SK-N-DZ (cell line): ENCODE measurements at places on chromosomes 6 and 20.

DNA sequence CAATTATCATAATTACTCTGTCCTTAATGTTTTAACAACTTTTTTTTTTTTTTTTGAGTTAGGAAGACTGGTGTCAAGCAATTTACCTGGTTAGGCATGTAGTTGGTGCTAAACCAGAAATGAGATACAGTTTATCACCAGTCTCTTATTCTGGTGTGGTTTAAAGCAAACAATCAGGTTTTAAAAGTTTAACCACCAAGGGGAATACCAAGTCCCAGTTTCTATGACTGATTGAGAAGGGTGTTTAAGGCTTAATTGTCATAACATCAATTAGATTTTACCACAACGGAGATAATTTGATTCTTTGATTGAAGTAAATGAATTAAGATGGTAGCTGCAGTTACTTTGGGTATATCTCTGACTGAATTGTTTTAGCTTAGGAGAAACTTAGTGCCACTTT, 197.8 kb downstream of the TFAP2B start:
- no peak for DNase-seq

- DNase-seq = no peak
Observed at GRCh38 chr6:36873612-36874442, 776 bp downstream of the PPIL1 start.

- no peak for DNase-seq
Observed at GRCh38 chr20:62590309-62591121, 51.8 kb upstream of the SLCO4A1 start.

GRCh38 chr6:46011188-46012085, 4.2 kb downstream of the CLIC5 start:
- no peak for DNase-seq

- DNase-seq = no peak
Observed at GRCh38 chr6:166718516-166718915, 91.5 kb upstream of the RPS6KA2 start.

- no peak for DNase-seq
Observed at GRCh38 chr20:5990946-5991345, 40.5 kb downstream of the MCM8 start.

DNA sequence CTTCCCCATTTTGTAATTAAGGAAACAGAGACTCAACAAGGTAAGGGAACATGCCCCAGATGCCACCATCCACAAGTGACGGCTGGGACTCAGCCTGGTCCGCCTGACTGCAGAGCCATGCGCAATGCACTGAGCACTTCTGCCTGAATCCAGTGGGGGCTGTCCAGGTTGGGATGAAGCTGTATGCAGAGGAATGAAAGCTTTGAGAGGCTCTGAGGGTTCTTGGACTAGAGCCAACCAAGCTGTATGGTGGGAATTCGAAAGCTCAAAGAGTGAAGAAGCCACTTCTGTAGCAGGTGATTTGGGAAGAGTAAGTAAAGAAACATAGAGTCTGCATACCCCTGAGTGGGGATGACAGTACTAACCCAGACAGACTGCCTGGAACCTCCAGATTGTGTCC, 127.6 kb upstream of the AKAP12 start:
- peak; percentile 32 for DNase-seq

DNA sequence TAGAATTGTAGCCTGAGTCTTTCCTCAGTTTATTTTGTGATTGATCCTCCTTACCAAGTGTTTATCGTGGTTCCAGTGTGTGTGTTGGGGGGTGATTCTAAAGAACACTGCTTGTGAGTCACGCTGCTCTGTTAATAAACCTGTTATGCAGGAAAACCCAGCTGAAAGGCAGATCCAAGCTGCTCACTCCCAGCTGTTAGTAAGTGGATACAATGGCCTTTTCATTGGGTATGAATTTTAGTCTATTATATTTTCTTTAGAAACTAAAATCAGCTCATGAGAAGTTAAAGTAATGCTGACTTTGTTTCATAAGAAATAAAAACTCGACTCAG, 12.2 kb upstream of the DSTN start:
- no peak for DNase-seq

GRCh38 chr6:111828809-111829208, 44.4 kb downstream of the FYN start:
- DNase-seq = no peak

GRCh38 chr6:12886961-12887775, 170.6 kb downstream of the PHACTR1 start:
- DNase-seq = no peak

DNA sequence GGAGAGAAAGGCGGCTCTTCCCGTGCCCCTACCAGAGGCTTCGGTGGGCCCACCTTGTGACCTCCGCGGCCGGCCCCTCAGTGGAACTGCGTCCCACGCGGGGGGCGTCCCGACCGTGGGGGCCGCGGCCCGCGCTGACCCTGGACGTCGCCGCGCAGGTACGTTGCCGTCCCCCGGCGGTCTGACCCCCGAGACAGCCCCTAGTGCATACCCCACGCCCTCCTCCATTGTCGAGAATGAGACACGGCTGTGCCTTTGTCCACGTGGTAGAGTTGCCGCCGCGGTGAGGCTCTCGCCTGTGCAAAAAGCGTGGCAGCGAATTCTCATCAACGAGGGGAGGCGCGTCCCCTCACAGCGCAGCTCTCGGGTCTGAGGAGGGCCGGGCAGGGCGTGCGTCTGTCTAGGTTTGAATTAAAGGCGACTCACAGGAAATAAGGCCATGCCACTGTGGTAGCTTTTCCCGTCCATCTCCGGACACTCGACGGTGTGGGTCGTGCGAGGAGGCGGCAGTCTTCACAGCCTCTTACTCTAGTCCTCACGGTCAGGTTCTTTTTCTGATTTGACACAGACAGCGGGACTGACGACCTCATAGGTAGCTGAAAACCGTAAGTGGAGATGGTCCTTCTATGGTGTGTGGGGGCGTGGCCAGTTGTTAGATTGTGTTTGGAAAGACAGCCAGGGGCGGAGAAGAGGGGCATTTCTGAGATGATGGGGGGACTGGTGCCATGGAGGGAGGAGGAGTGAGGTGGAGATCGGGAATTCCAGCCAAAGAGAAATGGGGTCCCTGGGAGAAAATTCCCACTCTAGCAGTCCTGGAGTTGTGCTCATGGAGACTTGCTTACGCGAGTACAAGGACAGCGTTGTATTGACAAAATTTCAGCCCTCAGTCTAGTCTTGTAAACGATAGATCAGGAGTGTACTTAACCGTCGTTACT, 580 bp downstream of the NXT1 start:
- peak; percentile 56 for DNase-seq

- peak; percentile 55 for DNase-seq
Observed at GRCh38 chr20:51700809-51701285, 67.3 kb downstream of the ATP9A start.

- DNase-seq = no peak
Observed at GRCh38 chr6:23989885-23990533, 136.0 kb upstream of the NRSN1 start.
